Stimulated activated CD8-positive, alpha-beta memory T cell treated with anti-CD3 and anti-CD28 coated beads, Interleukin-7, amount 100 ng/mL, for 24 hours (primary cell): ENCODE measurements at places on chromosomes 11 and 22.

DNA sequence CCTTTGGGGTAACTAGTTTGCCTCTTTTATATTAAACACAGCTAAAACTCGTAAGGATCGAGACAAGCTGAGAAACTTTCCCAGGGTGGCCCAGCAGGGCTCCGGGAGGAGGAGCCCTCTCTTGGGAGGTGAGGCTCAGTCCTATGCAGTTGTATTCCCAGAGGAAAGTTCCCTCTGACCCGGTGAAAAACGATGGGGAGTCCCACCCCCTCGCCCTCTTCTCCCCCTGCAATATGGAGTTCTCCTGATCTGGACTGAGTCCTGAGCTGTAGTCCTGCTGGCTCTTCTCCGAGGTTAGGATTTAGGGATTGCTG, 1.3 kb downstream of the NTM start:
- DNase-seq, result no peak

GRCh38 chr11:27413218-27413617, 50.2 kb upstream of the CCDC34 start:
- DNase-seq, result no peak

GRCh38 chr11:12007230-12007593, 1.2 kb downstream of the DKK3 start:
- no peak for DNase-seq

DNA sequence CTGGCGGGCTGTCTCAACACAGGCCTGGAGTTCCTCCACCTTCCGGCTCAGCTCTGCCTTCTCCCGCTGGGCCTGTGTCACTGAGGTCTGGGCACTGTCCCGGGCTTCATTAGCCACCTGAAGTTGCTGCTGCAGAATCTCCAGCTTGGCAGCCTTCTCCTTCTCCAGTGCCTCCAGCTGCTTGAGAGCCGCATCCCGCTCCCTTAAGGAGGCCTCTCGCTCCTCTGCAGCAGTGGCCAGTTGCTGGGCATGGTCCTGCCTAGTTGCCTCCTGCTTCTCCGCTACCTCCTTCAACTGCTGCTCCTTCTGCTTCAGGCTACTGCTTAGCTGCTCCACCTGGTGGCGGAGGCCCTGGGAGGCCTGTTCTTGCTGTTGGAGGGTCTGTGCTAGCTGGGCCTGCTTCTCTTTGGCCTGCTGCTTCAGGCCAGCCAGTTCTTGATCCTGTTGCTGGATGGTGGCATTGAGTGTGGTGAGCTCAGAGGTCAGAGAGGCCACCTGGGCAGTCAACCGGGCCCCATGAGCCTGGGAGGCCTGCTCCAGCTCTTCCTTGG, 16.9 kb downstream of the IL18BP start:
- DNase-seq, result no peak
